IMR-90 (cell line): ENCODE measurements at places on chromosomes 13 and 19. TPM values are rescaled to one million over a fixed set of nuclear protein-coding genes. Genes with fewer than 3 reads are reported as not detected.

- DNase-seq, result peak; percentile 27
These were observed 101.3 kb downstream of the ARHGEF7 start for GRCh38 chr13:111216166-111216960.

DNA sequence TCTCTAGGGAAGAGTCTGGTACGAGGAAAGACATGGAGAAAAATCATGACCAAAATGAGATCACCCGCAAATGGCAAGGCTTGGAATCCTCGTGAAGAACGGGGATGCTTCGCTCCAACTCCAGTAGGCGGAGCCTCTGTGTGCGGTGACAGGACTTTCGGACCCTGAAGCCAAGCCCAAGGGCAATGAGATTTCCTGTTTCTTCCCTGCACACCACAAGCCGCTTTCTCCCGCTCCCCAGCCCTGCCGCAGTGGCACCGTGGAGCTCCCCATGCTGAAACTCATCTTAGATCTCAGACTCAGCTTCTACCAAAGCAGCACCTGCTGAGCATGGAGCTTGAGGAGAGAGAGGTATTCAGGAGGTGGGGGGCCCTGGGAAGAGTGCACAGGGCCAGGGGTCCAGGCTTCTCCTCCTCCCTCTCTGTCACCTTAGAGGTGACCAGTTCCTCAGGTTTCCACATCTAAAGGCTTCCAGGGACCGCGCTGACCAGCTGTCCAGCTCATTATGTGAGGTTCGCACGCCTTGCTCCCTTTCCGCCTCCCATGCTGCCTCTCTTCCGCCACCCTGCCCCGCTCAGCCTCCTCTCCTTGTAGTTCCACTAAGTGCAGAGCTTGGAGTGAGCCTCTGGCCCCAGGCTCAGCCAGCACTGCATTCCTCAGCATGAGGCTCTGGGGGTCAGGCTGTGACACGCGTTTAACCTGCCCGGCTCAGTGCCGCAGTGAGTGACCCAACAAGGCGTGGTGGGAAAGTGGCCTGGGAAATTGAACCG is 153.8 kb upstream of the SOX1 start:
- DNase-seq, result no peak

GRCh38 chr19:6955082-6955481 is 66.1 kb downstream of the MBD3L2B start:
- DNase-seq, result no peak

GRCh38 chr19:19059018-19059836 is 4.6 kb upstream of the SLC25A42 start:
- DNase-seq, result no peak

GRCh38 chr13:87671753-87672605 is 808 bp downstream of the SLITRK5 start:
- no peak for DNase-seq

DNA sequence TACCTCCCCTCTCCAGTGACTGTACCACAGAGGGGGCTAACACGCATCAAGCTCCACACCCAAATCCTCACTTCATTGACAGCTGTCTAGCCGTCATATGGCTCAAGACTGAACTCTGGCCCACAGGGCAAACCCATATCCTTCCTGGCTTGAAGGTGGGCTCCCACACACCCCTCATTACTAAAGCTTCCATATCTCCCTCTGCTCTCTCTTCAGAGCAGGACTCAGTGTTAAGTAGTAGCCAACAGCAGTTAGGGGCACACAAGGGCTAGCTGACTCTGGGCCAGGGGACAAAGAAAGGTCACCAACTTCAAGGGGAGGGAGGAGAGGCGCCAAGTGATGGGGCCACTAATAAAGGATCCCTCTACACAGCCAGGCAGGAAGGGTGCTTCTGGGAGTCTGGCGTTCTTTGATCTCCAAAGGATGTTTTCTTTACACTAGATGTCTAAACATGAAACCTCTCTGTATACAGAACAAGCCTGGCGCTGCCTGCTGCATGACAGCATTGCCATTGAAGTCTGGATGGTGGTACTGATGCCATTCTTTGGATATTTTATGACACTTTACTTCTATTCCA is 8.1 kb downstream of the PEG3 start:
- no peak for DNase-seq

DNA sequence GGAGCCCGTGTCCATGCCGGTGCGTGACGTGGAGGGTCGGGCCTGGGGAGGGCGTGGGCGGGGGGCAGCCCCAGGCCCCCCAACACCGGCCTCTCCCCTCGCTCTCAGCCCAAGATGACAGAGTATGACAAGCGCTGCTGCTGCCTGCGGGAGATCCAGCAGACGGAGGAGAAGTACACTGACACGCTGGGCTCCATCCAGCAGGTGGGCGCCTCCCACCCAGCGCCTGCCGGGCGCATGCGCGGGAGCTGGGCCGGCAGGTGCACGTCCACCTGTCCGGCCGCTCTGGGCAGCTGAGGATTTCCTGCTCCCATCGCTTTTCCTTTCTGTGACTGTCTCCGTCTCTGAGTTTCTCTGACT is 49.8 kb downstream of the VAV1 start:
- no peak for DNase-seq

DNA sequence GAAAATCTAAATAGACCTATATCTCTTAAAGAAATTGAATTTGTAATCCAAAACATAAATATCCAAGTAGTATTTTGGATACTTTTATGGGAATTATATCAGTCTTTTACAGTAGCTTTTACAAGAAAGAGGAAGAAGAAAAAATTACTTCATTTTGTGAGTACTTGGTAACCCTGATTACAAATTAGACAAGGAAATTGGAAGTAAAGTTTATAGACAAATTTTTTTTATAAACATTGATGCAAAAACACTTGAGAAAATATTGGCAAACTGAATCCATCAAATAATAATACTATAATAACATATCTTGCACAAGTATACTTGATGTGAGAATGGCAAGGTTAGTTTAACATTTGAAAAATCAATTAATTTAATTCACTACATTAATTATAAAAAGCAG is 954.1 kb upstream of the MIR17HG start:
- no peak for DNase-seq

- DNase-seq, result no peak
These were observed 31.2 kb upstream of the ZNF331 start for GRCh38 chr19:53506728-53507127.

GRCh38 chr19:11269408-11269807 is 7.1 kb upstream of the DOCK6 start:
- DNase-seq, result peak; percentile 56

- no peak for DNase-seq
These were observed 1525.4 kb downstream of the SLITRK1 start for GRCh38 chr13:82356667-82357410.

DNA sequence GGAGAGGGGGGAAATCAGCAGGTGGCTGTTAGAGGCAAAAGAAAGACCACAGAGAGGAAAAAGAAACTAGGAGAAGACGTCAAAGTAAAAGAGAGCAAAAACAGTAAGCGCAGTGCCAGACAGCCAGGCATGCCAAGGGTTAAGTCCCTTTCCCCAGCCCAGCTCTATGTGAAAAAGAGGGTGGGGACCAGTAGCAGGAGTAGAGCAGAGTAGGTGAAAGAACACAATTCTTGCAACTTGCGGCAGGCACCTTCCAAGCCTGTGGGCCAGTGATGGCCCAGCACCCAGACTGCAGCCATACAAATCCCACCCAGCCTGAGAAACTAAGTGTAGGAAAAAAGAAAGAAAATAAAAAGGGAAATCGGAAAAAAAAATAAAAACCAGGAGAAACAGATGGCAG is 64.2 kb upstream of the ZNF85 start:
- DNase-seq, result no peak

Gene POSTN
- polyA plus RNA-seq, result 31.5 and 44.7 TPM in 2 replicates

Gene HS6ST3
- polyA plus RNA-seq, result not detected in 2 replicates

Gene NOTCH3
- polyA plus RNA-seq, result 25.1 and 29.6 TPM in 2 replicates

Gene CDADC1
- polyA plus RNA-seq, result 2.6 and 2.7 TPM in 2 replicates

Gene C19orf85
- polyA plus RNA-seq, result not detected in 2 replicates

Gene SPACA4
- not detected in 2 replicates for polyA plus RNA-seq

Gene LRRC63
- not detected in 2 replicates for polyA plus RNA-seq

Gene ZNF556
- not detected in 2 replicates for polyA plus RNA-seq
